Spinal cord (tissue), 10 donors: ENCODE measurements at places on chromosomes 12 and 14. TPM values are rescaled to one million over a fixed set of nuclear protein-coding genes. Genes with fewer than 3 reads are reported as not detected.

GRCh38 chr12:12616512-12617310 is 5.0 kb downstream of the CREBL2 start:
- H3K4me3 ChIP-seq, result no peak overlapping the region
- H3K27ac ChIP-seq, result peak overlapping the region; percentile 40

DNA sequence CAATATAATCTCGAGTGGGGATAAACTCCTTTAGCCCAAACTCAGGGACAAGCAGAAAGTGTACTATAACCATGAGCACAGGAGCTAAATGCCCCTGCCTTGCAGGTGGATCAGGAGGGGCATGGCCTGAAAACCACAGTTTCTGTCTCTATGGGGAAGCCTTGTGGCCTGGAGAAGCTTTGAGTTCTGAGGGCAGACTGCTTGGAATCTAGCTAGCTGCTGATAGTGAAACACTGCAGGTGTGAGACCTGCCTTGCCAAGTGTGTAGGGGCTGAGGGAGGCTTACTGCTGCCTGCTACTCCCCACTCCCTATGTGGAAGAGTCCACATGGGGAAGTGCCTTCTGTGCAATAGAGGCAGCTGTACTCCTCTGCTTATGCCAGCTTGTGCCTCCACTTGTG is 352.3 kb upstream of the OR4E1 start:
- no peak overlapping the region for H3K4me3 ChIP-seq
- H3K27me3 ChIP-seq, result no peaks in the 10 kb centered on the region
- no peak for DNase-seq
- no peak overlapping the region for H3K27ac ChIP-seq

DNA sequence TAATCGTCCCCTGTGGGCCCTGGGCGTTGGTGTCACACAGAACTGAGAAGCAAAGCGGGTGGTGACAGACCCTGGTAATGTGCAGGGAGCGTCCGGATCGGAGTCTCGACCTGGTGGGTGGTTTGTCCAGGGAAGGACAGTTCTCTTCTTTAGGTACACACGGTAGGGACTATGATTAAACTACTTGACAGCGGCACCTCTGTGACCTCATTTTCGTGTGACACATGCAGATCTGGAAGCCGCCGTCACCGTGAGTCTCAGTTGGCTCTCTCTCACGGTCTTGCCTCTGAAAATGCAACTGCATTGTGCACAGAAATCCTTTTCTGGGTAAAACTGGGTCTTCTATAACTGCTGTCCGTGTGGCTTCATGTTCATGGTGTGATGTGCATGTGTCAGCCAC is 32.1 kb downstream of the XRCC3 start:
- peaks cover 77% of the 10 kb centered on the region for H3K36me3 ChIP-seq
- H3K4me1 ChIP-seq, result peaks cover 3% of the 10 kb centered on the region
- no peak overlapping the region for H3K4me3 ChIP-seq
- no peak for DNase-seq
- H3K27me3 ChIP-seq, result no peaks in the 10 kb centered on the region

The PLD4 gene
- 24.8 TPM for polyA plus RNA-seq

DNA sequence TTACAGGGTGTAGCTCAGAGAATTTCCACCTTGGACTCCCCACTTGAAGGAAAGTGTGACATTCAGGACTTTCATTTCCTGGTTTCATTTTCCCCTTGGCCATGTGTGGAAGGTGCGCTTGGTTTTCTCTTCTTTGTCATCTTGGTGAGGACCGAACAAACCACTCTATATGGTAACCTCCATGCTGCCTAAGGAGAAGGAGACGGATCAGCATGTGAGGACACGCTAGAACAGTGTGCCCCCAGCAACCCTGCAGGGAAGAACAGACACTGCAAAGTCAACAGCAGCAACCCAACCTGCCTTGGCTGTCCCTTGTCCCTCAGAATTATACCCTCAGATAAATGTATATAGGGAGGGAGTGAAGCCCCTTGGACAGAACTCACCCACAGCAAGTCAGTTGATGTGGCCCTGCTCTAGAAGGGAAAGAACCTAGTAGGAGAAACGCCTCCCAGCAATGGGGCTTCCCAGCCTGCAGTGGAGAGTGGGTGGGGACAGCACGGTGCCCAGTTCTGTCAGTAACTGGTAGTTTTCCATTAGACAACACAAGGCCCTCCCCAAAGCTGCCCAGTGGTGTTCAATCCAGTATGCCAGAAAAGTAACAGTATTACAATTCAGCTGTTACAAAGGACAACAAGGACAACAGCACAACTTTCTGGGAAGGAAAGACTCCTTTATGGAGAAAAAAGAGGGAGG is 18.9 kb upstream of the COCH start:
- no peak overlapping the region for H3K27ac ChIP-seq
- H3K4me3 ChIP-seq, result no peak overlapping the region
- no peaks in the 10 kb centered on the region for H3K4me1 ChIP-seq
- no peaks in the 10 kb centered on the region for H3K36me3 ChIP-seq
- DNase-seq, result no peak

The BDKRB2 gene
- polyA plus RNA-seq, result 1.4 TPM

The PGF gene
- 8.1 TPM for polyA plus RNA-seq

DNA sequence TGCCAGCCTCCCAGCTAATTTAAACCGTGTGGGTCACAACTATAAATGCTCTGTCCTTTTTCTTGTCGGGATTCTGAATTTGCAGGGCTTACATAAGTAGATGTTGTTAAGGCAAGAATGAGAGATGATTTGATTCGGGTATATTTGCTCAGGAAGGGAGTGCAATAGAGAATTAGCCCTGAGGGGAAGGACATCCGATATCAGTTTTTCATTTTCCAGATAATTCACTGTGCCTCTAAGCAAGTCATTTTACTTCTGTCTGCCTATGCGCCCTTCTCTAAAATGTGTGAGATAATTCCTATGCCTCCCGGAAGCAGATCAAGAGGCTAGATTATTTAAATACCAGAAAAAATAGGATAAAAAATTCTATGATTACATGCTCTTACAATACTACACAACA is 300.5 kb downstream of the RMST start:
- H3K36me3 ChIP-seq, result no peaks in the 10 kb centered on the region
- no peaks in the 10 kb centered on the region for H3K27me3 ChIP-seq

The LRCOL1 gene
- polyA plus RNA-seq, result 0.59 TPM

GRCh38 chr14:32629236-32629635 is 300.1 kb downstream of the AKAP6 start:
- no peak overlapping the region for H3K27ac ChIP-seq
- no peak for DNase-seq
- H3K4me1 ChIP-seq, result no peaks in the 10 kb centered on the region
- H3K4me3 ChIP-seq, result no peak overlapping the region

GRCh38 chr12:53955036-53955775 is 503 bp downstream of the HOXC12 start:
- no peak for DNase-seq
- H3K27me3 ChIP-seq, result peaks cover 99% of the 10 kb centered on the region
- no peak overlapping the region for H3K4me3 ChIP-seq
- H3K27ac ChIP-seq, result no peak overlapping the region
- peaks cover 30% of the 10 kb centered on the region for H3K4me1 ChIP-seq

The CARMIL3 gene
- 32.9 TPM for polyA plus RNA-seq

The GPN3 gene
- 21.7 TPM for polyA plus RNA-seq

The CINP gene
- polyA plus RNA-seq, result 46.2 TPM

- H3K27ac ChIP-seq, result no peak overlapping the region
- no peaks in the 10 kb centered on the region for H3K27me3 ChIP-seq
- no peak for DNase-seq
- H3K4me3 ChIP-seq, result no peak overlapping the region
Measured at GRCh38 chr12:7046383-7047105, 14.0 kb upstream of the C1S start.

DNA sequence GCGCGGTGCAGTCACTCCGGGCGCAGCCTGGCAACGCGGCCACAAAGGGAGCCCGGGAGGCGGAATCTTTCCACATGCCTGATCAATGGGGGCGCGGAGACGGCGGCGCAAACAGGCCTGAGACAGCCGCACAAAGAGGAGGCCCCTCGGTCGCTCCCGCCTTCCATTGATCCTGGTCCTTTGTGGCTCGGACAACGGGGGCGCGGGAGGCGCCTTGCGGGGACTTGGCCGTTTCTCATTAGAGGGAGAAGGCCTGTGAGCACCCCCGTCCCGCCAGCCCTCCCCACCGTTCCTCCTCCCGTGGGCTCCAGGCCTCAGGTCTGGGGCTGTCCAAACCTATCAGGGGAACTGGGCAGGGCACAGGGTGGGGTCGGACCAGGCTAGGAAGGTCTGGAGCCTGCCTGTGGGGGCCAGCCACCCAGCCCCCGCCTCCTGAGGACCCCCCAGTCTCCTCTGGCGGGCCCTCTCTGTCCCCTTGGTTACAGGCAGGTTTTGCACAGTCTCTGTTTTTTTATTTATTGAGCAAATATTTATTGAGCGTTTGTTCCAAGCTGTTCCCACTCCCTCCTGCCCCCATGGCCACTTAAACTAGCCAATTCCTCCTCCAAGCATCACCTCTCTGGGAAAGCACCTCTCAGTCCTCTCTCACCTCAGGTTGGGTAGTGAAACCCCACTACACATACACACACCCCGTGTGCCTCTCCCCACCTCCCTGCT is 29.0 kb upstream of the MSI1 start:
- DNase-seq, result peak; percentile 62
- H3K4me1 ChIP-seq, result peaks cover 36% of the 10 kb centered on the region
- peak overlapping the region; percentile 16 for H3K4me3 ChIP-seq
- H3K36me3 ChIP-seq, result no peaks in the 10 kb centered on the region
- H3K27me3 ChIP-seq, result no peaks in the 10 kb centered on the region
- H3K27ac ChIP-seq, result peak overlapping the region; percentile 75

DNA sequence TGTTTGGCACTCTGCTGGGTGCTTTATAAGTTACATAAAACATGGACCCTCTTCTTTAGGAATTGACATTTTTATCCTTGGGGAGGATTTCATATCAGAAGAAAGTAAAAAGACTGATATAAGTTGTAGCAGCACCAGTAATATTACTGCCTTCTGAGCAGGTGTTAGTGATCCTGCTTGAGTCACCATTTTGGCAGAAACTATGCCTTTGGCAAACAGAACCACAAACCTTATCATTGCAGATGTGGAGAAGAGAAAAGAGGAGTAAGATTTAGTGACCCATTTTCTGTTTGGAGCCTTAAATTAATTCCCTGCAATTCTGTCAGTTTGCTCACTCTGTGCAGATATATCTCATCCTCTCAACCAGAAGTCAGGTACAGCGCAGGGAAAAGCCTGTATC is 23.0 kb downstream of the ZNF410 start:
- H3K27me3 ChIP-seq, result no peaks in the 10 kb centered on the region
- H3K27ac ChIP-seq, result no peak overlapping the region
- peaks cover 42% of the 10 kb centered on the region for H3K36me3 ChIP-seq
- no peak overlapping the region for H3K4me3 ChIP-seq
- DNase-seq, result no peak

The KRT79 gene
- 1.4 TPM for polyA plus RNA-seq

GRCh38 chr12:49014547-49014946 is 4.0 kb downstream of the PRKAG1 start:
- no peaks in the 10 kb centered on the region for H3K27me3 ChIP-seq
- H3K36me3 ChIP-seq, result peaks cover 19% of the 10 kb centered on the region
- DNase-seq, result peak; percentile 26
- H3K4me1 ChIP-seq, result peaks cover 12% of the 10 kb centered on the region
- no peak overlapping the region for H3K27ac ChIP-seq

- DNase-seq, result peak; percentile 94
- peak overlapping the region; percentile 12 for H3K4me3 ChIP-seq
- no peak overlapping the region for H3K27ac ChIP-seq
- no peaks in the 10 kb centered on the region for H3K36me3 ChIP-seq
- H3K4me1 ChIP-seq, result peaks cover 27% of the 10 kb centered on the region
- H3K27me3 ChIP-seq, result peaks cover 95% of the 10 kb centered on the region
Measured at GRCh38 chr12:113475451-113476175, 3.9 kb upstream of the LHX5 start.

The ITGA7 gene
- 88.6 TPM for polyA plus RNA-seq

DNA sequence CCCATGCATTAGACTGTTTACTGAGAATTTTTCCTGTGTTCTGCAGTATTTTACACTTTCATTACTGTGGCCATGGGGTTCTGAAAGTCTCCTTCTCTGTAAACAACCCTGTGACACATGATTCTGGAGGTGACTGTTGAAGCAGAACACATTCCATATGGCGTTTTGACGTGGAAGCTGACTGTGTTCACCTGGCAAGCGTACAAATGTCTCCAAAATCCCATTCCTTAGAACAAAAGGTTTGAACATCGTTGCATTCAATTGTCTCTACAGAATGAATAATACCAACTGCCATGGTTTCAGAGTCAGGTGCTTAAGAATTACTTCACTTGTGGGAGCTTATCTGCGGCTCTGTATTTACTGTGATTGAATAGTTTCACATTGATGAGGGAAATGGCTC is 485.6 kb upstream of the TMEM132C start:
- no peaks in the 10 kb centered on the region for H3K36me3 ChIP-seq
- no peaks in the 10 kb centered on the region for H3K4me1 ChIP-seq
- DNase-seq, result no peak
- no peak overlapping the region for H3K4me3 ChIP-seq

The ZDHHC22 gene
- 47.3 TPM for polyA plus RNA-seq

DNA sequence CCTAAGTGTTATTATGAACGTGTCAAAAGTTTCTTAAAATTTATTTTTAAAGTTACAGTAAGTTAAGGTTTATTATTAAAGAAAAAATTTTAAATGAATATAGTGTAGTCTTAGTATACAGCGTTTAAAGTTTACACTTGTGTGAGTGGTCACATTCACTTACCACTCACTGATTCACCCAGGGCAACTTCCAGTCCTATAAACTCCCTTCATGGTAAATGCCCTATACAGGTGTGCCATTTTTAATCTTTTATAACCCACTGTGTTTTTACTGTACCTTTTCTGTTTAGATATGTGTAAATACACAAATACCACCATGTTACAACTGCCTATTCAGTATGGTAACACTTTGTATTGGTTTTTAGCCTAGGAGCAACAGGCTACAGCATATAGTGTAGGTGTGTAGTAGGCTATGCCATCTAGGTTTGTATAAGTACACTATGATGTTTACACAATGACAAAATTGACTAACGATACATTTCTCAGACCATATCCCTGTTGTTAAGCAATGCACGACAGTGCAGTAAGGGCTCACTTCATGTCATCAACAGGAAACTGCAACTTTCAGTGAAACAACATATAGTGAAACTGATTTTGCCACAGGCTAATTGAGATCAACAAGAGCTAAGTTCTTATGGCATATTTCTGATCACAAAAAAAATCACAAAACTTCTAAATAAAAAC is 112.0 kb upstream of the TMCC3 start:
- H3K27ac ChIP-seq, result no peak overlapping the region
- no peaks in the 10 kb centered on the region for H3K27me3 ChIP-seq
- H3K36me3 ChIP-seq, result no peaks in the 10 kb centered on the region

The KRT74 gene
- not detected for polyA plus RNA-seq

The DIO2 gene
- polyA plus RNA-seq, result 4.3 TPM
